ENCODE measurements at places on chromosomes 16 and 17.
A peak's percentile ranks its signal among the peaks of the same experiment; 100 is the strongest.

- DNase-seq = peak; percentile 49
Observed at GRCh38 chr17:8073627-8074484, 13.7 kb downstream of the ALOX12B start.

DNA sequence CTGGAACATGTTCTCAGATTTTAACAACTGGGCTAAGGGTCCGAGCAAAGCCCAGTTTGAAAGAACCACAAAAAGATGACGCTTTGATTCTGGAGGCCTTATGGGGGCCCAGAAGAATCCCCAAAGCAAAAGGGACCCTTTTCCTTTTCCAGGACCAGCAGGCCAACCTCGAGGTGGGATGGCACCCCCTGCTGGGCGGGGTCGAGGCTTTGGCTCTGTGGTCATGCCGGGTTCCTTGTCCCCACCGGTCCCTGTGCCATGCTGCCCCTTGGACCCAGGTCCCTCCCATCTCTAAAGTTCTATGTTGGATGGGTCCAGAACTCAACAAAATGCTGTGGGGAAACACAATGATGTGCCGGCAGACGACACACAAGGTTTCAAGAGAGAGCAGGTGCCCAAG is 30.9 kb downstream of the TMEM204 start:
- no peak for DNase-seq

GRCh38 chr16:3363793-3364192 is 8.1 kb downstream of the OR2C1 start:
- DNase-seq = no peak

DNA sequence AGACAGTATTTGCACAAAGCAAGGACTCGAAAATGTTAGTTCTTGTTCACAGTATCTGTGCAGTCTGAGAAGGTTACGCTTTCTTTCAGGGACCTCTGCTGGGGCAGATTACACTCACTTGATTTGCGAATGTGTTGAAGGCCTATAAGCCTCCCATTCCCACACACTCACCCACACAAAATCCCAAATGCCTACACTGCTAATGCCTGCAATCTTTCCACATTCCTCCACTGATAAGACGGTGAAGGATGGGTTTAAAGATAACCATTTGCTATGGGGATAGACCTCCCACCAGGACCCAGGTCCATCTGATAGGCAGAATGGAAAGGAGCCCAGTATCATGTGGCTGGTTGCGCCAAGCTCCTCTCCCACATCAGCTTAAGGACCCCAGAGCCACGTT is 394.9 kb upstream of the SALL1 start:
- DNase-seq = no peak

GRCh38 chr17:1645207-1646171 is at the start of gene SCARF1:
Gene SCARF1 (minus strand): TSS chr17:1645732. CDS start chr17:1645697, 35 bp downstream.
- no peak for DNase-seq

DNA sequence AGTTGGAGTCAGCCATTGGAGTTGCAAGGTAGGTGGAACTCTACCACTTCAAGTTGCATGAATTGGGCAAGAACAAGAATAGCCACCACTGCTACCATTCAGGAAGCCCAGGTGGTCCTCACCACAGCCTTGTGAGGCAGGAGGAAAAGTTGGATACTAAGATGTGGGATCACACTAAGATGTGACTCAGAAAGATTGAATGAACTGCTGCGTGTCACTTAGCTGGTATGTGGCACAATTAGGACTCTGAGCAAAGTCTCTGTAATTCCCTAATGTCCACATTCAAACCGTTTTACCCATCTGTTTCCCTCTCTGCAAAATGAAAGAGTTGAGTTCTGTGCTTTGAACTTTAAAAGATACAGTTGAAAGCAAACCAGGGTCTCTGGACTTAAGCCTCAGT is 44.7 kb upstream of the HS3ST3A1 start:
- DNase-seq = no peak

DNA sequence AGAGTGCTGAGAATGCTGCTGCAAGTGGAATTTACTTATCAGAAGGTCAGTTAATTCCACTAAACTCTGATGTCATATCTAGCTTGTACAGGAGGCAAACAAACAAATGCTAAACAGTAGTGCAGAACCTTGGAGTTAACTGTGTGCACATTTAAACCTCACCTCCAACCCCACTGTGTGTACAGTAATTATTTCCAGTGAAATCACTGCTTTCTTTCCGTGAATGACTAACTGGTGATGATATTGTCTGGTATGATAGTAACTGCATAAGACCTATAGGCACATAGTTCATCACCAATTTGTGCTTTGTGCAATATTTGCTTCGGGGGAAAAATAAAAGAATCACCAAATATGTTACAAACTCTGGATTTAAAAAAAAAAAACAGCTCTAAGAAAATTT is 492.5 kb upstream of the HSBP1 start:
- no peak for DNase-seq

DNA sequence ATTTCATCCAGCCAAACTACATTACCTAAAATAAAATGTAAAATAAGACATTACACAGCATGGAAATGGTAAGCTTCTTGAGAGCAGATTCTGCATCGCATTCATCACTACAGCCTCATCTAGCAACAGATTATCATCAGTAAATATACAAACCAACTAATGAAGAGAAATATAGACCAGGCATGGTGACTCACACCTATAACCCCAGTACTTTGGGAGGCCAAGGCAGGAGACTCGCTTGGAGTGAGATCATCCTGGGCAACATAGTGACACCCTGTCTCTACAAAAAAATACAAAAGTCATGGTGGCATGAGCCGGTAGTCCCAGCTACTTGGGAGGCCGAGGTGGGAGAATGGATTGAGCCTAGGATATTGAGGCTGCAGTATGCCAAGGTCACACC is 19.9 kb downstream of the NCBP3 start:
- no peak for DNase-seq

GRCh38 chr16:72783716-72784318 is 264.1 kb downstream of the ZFHX3 start:
- DNase-seq = no peak

DNA sequence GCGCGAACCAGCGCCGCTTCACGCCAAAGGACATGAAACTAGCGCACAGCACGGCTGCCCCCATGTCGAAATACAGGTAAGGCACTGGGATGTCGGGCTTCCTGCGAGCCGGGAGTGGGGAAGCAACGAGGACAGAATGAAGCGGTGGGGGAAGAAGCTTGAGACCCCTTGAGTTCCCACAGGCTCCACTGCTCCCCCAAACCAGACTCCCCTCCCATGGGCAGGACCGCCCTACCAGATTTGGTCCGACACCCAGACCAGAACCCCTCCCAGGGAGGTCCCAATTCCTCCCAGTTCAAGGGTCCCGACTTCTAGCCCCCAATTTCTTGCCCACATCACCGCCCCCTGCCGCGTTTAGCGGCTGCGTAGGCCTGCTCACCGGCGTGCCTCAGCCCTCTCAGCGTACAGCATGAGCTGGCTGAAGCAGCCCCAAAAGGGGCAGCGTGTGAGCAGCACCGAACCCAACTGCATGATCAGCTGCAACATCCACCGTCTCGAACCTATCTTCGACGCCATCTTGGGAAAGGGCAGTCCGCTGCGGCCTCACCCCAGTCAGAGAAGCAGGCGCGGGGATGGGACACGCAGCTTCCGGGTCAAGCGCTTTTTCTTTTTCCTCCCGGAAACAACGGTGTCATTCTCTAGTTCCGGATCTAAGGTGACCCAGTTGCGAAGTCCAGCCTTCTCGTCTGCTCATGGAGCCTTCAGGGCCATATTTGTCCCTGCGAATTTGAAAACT is at the start of gene TMEM101:
TSS of gene TMEM101 (minus strand) at position 527 of the 736 bp plus-strand sequence. CDS start at position 516, 11 bp downstream.
- DNase-seq = peak; percentile 95

GRCh38 chr16:85256190-85256739 is 144.0 kb upstream of the CIBAR2 start:
- no peak for DNase-seq

GRCh38 chr17:21302711-21303425 is 18.4 kb downstream of the MAP2K3 start:
- DNase-seq = no peak

DNA sequence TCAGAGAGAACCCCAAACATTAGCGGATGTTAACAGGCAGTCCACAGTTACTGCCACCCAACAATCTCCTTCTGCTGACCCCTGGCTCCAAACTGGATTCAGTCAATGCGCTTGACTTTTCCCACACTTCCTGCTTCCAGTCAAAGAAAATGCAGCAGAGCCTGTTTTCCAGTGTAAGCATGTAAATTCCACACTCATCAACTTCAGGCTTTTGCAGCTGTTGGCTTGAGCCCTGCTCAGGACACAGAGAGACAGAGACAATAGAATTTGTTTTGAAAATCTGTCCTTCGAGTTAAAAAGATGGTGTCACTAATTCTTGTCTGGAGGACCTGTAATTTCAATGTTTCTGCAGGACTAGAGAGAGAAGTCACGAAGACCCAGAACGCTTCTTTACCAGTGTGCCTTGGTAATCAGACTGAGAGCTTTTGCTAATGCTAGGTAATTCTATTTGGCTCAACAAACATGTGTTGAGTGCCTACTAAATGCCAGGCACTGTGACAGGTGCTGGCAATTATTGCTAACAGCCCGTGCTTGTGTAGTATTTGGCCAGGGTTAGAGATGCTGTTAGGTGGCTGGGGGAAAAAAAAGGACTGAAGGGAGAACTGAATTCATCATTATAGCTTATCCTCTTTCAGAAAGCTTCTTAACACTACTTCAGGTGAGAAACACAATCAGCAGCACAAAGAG is 32.5 kb downstream of the HOXB1 start:
- peak; percentile 96 for DNase-seq

GRCh38 chr17:20114466-20114865 is 105.3 kb downstream of the SPECC1 start:
- no peak for DNase-seq

- peak; percentile 90 for DNase-seq
Observed at GRCh38 chr16:46830902-46831647, at the start of gene C16orf87. Gene C16orf87 (minus strand): TSS chr16:46831180. CDS start chr16:46831149, 31 bp downstream.

GRCh38 chr16:66705790-66706505 is 9.4 kb upstream of the CMTM4 start:
- DNase-seq = no peak

- no peak for DNase-seq
Observed at GRCh38 chr17:3803308-3803640, 2.3 kb upstream of the ITGAE start.

DNA sequence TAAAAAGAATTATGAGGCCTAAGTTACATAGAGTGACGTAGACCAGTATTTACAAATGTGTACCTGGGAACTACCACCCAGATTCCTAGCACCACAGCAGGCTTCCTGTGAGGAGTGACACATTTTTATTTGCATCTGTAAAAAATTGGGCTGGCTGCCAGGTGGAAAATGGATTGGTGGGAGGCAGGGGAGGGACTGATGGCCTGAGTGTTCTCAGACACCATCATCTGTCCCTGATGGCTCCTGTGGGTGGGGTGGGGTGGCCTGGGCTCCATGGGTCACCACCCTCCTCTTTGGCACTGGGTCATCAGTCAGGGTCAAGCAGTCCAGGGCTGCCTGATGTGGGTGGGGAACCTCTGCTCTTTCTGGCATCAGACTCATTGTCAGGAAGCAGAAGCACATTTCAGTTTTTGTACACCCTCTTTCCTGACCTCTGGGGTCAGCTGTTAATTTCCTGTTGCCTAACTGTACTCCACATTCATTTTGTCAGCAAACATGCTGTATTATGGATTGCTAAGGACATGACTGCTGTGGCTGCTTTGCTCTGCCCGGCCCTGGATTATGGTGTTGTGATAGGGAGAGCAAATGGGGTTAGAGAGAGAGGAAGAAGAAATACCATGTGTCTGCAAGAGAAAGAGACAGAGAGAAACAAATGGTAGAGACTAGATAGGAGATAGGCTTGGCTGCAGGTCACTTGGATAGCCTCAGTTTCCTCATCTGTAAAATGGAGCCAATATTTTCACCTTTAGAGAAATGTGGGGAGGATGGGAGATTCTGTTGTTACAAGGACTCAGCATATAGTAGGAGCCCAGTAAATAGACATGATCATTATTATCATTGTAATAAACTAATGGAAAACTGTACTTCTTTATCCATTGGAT is 11.6 kb upstream of the MFAP4 start:
- DNase-seq = peak; percentile 33

DNA sequence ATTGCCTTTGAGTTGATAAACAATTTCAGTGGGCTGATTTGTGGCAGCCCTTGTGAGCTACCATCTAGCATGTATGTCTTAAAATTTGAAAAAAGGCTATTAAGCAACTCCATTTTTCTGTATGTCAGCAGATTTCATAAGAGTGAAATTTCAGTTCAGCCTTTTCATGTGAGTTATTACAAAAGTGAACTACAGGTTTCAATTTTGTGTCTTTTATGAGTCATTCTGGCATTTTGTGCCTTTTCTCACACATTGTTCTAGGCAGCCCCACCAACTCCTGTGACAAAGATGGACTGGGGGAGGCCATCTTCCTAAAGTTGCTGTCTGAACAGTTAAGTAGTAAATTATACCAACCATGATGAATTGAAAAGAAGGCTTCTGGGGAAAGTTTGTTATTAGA is 52.1 kb downstream of the USP10 start:
- DNase-seq = no peak

GRCh38 chr17:10156948-10157607 is 41.3 kb downstream of the GAS7 start:
- DNase-seq = no peak

GRCh38 chr16:8581831-8582580 is 8.3 kb downstream of the TMEM114 start:
- no peak for DNase-seq

GRCh38 chr16:62014319-62014923 is 21.8 kb downstream of the CDH8 start:
- peak; percentile 62 for DNase-seq

DNA sequence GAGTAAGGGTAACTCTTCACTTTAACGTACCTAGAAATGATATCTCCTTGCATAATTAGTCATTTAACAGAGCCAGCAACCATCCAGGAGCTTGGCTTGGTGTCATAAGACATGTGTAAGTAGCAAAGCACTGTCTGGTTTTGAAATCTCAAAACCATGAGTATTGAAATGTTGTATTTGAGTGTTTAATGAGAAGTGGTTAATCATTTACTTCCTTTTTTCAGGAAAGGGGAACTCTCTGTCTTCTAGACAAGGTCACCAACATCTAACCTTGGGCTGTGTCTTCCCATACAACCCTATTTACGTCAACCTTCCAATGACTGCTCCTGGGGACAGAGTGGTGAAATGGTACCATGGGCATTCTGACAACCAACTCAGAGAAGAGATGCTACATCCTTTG is 27.1 kb downstream of the PMP22 start:
- no peak for DNase-seq

DNA sequence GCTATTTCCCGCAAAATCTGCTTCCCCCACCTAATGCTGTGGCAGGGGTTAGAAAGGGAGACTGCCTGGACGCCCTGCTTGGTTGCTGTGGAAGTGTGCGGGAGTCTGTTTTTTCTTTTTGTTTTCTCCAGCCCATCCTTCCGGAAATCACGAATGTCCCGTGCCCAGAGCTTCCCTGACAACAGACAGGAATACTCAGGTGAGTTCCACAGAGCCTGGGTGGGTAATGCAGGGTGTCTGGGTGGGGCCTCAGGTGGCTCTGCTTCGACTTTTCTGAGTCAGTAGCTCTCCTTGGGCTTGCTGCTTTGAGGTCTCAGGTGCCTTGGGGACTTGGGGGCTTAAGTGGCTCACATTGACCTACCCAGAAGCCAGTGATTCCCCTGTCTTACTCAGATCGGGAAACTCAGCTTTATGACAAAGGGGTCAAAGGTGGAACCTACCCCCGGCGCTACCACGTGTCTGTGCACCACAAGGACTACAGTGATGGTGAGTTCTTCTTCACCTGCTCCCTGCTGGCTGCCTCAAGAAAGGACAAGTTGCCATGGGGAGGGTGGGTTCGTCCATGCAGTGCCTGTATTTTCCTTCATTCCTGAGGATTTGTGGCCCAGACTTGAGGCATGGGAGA is 11.4 kb downstream of the LIMD2 start:
- no peak for DNase-seq

GRCh38 chr16:84194470-84195200 is 3.7 kb downstream of the ADAD2 start:
- DNase-seq = peak; percentile 67

- DNase-seq = no peak
Observed at GRCh38 chr16:56608876-56609462, 585 bp downstream of the MT2A start.

Measured in NCI-H1436 (cell line).